Astrocyte (in vitro differentiated cells and primary cell): ENCODE measurements at places on chromosomes 2 and 18.
A peak's percentile ranks its signal among the peaks of the same experiment; 100 is the strongest.

DNA sequence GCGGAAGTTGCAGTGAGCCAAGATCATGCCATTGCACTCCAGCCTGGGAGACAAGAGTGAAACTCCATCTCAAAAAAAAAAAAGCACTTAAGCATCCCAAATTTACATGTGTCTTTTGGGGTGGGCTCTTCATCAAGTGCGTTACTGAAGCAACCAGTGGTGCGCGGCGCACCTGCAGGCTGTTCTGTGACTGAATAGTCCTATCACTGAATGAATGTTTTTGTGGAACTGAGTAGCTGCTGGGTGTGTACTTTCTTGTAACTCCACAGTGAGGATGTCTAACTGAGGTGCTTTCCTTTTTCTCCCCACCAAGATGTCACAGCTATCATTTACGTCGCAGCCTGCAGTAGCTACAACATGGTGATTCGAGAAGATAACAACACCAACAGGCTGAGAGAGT, 17.0 kb downstream of the CHMP1B start:
- no peaks in the 10 kb centered on the region for H3K27me3 ChIP-seq
- DNase-seq = no peak
- H3K27ac ChIP-seq = no peak overlapping the region
- no peaks in the 10 kb centered on the region for H3K4me1 ChIP-seq

GRCh38 chr2:64859312-64860212, 129.6 kb upstream of the SLC1A4 start:
- peaks cover 29% of the 10 kb centered on the region for H3K4me1 ChIP-seq
- H3K27ac ChIP-seq = peak overlapping the region; percentile 37
- H3K27me3 ChIP-seq = peaks cover 4% of the 10 kb centered on the region
- peak overlapping the region; percentile 32 for H3K4me3 ChIP-seq
- DNase-seq = peak; percentile 92
- H3K36me3 ChIP-seq = no peaks in the 10 kb centered on the region

GRCh38 chr2:170354855-170355780, 177.2 kb downstream of the MYO3B start:
- H3K27ac ChIP-seq = no peak overlapping the region
- no peak for DNase-seq
- H3K27me3 ChIP-seq = peaks cover 12% of the 10 kb centered on the region
- no peak overlapping the region for H3K4me3 ChIP-seq
- no peaks in the 10 kb centered on the region for H3K4me1 ChIP-seq

DNA sequence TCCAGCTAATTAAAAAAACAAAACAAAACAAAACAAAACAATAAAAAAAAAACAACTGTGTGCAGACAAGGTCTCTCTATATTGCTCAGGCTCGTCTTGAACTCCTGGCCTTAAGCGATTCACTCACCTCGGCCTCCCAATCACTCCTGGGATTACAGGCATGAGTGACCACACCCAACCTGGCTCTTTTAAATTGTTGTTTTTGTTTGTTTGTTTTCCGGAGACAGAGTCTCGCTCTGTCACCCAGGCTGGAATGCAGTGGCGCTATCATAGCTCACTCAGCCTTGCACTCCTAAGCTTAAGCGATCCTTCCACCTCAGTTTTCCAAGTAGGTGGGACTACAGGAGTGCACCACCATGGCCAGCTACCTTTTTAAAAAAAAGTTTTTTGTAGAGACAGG, 201.6 kb downstream of the EN1 start:
- H3K27ac ChIP-seq = no peak overlapping the region
- H3K36me3 ChIP-seq = no peaks in the 10 kb centered on the region
- H3K27me3 ChIP-seq = no peaks in the 10 kb centered on the region

- peak overlapping the region; percentile 68 for H3K27ac ChIP-seq
- H3K27me3 ChIP-seq = no peaks in the 10 kb centered on the region
- DNase-seq = peak; percentile 86
- H3K4me3 ChIP-seq = peak overlapping the region; percentile 37
These were observed 11.7 kb downstream of the OSBPL6 start for GRCh38 chr2:178205853-178206521.

- no peak for DNase-seq
- H3K27ac ChIP-seq = no peak overlapping the region
- H3K4me3 ChIP-seq = no peak overlapping the region
These were observed 303.9 kb downstream of the GBX2 start for GRCh38 chr2:235864302-235864701.

GRCh38 chr18:11110509-11110908, 38.9 kb downstream of the PIEZO2 start:
- no peaks in the 10 kb centered on the region for H3K27me3 ChIP-seq
